ENCODE measurements at places on chromosomes 5 and 9. TPM values are rescaled to one million over a fixed set of nuclear protein-coding genes. Genes with fewer than 3 reads are reported as not detected.

The STPG3 gene
- 0.26 TPM for total RNA-seq

The STC2 gene
- total RNA-seq = 2.6 TPM

The FBXL7 gene
- 20.8 TPM for total RNA-seq

The PCDHGA9 gene
- total RNA-seq = 0.86 TPM

The TBC1D2 gene
- 2.4 TPM for total RNA-seq

The PMPCA gene
- 82.1 TPM for total RNA-seq

The EPB41L4A gene
- total RNA-seq = 10.8 TPM

The LCN12 gene
- total RNA-seq = 0.50 TPM

The CFAP90 gene
- total RNA-seq = 0.84 TPM

The CHSY3 gene
- 0.91 TPM for total RNA-seq

The FAM114A2 gene
- total RNA-seq = 32.4 TPM

The CDKN2A gene
- not detected for total RNA-seq

The MED22 gene
- 69.7 TPM for total RNA-seq

The PDGFRB gene
- total RNA-seq = 15.3 TPM

- DNase-seq = no peak
Measured at GRCh38 chr5:80249901-80250300, 5.9 kb downstream of the SERINC5 start.

GRCh38 chr9:136096505-136097001, 1.5 kb upstream of the NACC2 start:
- no peak for DNase-seq

- no peak for DNase-seq
Measured at GRCh38 chr5:135386096-135386495, 12.9 kb downstream of the MACROH2A1 start.

DNA sequence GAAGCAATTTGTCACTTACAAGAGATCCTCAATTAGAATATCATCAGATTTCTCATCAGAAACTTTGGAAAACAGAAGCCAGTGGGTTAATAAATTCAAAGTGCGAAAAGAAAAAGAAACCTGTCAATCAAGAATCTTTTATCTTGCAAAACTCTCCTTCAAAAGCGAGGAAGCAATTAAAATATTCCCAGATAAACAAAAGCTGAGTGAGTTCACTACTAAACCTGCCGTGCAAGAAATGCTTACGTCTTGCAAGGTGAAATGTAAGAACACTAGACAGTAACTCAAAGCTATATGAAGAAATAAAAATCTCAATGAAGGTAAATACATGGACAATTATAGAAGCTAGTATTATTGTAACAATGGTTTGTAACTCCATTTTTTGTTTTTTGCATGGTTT, 62.8 kb upstream of the IL33 start:
- DNase-seq = no peak

GRCh38 chr9:16542290-16542689, 328.2 kb downstream of the BNC2 start:
- DNase-seq = no peak

DNA sequence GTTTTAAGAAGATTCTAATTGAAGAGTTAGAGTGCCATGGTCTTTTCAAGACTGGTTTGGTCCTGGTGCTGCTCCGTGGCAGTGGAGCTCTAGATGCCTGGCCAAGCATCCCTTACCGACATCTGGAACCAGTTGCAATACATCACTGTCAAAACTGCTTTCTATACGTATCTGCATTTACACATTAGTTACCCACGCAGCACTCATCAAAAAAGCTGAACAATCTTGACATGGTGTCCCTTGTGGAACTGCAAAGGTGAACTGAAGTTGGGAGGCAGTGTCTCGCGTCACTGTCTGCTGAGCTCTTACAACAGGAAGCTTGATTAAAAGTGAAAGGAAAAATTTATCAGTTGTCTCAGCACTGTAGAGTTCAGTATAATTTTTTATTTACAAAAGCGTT, 82.6 kb downstream of the PBX3 start:
- no peak for DNase-seq

DNA sequence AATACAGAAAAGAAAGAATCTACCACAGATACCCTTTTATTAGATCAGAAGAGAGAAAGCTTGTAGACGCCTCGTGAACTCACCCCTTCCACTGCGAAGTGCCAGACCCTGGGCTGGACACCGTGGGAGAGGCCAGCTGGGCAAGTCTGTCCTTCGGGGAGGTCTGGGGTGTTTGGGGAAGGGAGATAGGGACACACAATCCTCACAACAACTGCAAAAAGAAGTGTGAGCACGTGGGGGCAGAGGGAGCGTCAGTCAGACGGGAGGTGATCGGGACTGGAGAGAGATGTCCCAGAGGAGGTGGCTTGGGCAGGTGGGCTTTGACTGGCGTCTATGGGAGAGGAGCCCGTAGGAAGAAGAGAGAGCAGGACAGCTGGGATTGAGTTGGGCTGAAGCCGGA, 27.3 kb upstream of the GRHPR start:
- DNase-seq = no peak

GRCh38 chr9:69145144-69145715, 28.8 kb upstream of the TJP2 start:
- DNase-seq = no peak

DNA sequence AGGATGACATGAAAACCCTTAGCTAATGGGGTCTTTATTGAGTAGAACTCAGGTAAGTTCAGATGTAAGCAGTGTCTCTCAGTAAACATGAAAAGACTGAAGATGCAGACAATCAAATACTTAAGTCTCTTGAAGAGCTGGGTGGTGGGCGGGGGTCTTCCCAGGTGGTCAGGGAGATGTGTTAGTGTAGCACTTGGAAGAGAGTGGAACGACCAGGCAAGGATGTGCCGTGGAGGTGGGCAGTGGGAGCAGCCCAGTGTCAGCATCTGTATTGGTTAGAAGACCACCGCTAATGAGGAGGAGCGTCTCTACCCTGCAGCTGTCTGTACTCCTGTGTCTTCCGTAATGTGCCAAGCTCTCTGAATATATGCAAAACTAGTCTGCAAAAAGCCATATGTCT, 4.4 kb downstream of the S1PR3 start:
- DNase-seq = no peak

- no peak for DNase-seq
Measured at GRCh38 chr9:10875752-10876151, 262.9 kb upstream of the PTPRD start.

DNA sequence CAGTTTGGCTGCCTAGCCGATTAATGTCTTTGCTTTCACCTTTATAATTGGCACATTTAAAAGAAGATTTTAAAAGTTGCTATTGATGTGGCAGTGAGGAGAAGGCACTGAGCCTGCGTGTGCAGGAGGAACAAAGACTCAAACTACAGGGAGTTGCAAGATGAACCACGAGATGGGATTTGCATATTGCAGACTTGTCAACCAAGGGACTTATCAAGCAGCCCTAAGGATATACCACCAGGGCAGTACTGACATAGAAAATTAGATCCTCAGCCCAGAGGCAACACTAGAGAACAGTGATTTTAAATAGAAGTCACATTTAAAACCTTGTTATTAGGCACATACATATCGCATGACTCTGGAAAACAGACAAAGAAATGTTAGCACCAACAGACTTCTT, 342.6 kb downstream of the GLIS3 start:
- no peak for DNase-seq

DNA sequence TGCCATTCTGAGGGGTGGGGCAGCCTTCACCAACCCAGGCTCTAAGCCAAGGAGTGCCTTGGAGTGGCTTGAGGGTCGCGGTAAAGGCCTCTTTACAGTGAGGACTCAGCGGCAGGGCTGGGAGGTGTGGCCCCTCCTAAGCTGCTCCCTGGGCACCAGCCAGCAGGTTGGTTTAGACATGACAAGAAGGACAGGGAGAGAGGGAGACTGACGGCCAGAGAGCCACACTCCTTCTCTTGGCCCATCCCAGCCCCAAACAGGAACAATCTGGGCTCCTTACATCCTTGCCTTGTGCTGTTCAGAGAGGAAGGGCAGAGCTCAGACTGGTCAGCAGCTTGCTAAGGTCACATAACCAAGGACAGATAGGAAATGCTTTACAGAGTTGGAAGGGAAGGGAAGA, 94.5 kb downstream of the LMX1B start:
- no peak for DNase-seq

- DNase-seq = no peak
Measured at GRCh38 chr9:121718501-121718900, 67.1 kb downstream of the DAB2IP start.

GRCh38 chr5:83244516-83244915, 167.2 kb downstream of the XRCC4 start:
- DNase-seq = no peak

DNA sequence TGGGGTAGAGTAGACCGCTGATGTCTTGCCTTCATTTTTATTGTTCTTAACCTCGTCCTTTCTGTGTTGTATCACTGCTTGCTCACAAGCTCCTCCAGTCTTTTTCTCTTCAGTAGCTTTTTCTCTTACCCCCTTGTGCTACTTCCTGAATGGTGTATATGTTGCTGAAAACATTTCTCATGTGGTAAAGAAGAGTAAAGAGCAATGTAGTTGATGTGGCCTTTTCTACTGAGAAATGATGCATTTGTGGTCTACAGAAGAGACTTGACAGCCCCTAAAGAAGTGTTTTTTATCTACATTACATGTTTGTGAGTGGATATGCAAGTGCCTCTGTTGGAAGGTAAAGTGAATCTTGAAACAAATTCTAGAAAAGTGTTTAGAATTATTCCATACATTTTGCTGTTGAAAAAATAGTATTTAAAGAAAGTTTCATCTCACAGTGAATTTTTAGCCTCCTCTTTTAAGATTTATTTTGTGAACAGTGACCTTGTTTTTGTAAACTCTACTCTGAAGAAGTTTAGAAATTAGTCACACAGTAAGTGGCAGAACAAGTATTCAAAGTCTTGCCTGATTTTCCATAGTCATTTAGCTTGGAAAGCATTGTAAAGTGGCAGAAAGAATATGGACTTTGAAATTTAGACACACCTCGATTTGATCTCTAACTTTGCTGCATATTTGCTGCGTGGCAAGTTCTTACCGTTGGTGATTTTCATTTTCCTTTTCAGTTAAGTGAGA, 17.4 kb downstream of the CDC42SE2 start:
- no peak for DNase-seq

DNA sequence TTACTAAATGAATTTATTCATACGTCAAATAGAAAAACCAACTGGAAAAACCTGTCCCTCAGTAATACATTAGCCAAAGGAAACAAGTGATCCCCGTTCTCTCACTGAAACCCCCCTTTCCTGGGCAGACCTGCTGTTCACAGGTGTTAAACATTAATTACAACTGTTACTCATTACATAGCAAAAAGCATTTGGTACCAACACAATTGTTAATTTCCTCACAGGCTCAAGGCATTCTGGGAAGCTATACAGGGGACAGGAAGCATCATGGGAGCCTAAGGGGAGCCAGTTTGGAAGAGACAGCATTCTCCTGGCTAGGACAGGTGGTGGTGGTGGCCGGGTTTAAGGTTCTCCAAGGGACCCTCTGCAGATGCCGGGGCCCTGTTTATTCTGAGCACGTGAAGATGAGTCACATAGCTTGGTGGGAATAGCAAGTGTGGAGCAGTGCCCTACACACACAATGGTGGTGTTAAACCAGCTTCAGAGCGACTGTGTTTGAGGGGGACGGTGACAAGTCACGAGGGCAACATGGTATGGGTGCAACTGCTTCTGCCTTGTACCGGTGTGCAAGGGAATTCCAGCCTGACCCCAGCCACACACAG, 62.6 kb upstream of the SLC25A51 start:
- no peak for DNase-seq

DNA sequence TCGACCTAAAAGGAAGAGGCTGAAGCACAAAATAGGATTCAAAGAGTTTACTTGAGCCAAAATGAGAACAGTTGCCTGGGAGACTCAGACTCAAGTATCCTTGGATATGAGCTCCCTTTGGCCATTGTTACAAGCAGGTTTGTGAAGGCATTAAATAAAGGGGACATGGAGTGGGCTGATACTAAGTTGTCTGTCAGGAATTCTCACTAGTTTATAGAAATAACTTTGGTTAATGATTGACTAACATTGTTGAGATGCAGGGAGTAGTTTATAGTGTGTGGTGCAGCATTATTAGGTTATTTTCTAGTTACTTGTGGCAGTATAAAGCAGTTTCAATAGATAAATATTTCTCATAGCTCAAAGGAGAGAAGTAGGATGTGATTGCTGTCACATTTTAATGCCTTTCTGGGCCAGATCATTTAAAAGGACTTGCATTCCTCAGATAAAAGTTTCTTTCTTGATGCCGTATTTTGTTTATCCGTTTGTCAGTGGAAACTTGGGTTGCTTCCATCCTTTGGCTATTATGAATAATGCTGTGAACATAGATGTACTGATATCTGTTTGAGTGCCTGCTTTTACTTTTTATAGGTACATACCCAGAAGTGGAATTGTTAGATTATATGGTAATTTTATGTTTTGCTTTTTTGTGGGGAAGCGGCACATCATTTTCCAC, 9.1 kb downstream of the AP3S1 start:
- DNase-seq = no peak

DNA sequence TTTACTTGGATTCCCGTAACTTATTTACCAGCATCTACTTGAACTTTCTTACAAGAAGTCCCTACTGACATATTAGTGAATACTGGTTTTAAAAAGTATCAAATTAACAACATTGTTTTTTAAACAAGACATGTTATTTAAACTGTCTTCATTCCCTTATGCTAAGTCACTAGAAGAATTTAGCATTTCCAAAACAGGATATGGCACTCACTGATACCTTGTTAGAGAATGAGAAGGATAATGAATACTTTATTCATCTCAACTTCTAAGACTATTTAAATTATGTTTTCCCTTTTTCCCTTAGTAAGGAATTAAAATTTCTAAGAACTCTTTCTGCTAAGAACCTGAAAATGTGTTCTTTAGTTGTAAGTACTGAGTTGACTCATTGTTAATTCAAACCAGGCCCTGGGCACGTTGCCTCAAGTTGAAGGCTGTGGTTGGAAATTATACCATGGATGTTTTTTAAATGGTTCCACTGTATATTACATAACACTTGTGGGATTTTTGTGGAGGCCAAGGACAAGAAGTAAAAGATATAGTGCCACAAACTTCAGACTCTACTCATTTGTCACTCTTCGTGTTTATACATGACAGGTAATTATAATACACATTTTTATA, 219.0 kb upstream of the EDIL3 start:
- DNase-seq = no peak

GRCh38 chr9:83533296-83533695, 4.9 kb downstream of the FRMD3 start:
- no peak for DNase-seq

GRCh38 chr5:102772273-102772672, 17.2 kb downstream of the PAM start:
- DNase-seq = no peak

DNA sequence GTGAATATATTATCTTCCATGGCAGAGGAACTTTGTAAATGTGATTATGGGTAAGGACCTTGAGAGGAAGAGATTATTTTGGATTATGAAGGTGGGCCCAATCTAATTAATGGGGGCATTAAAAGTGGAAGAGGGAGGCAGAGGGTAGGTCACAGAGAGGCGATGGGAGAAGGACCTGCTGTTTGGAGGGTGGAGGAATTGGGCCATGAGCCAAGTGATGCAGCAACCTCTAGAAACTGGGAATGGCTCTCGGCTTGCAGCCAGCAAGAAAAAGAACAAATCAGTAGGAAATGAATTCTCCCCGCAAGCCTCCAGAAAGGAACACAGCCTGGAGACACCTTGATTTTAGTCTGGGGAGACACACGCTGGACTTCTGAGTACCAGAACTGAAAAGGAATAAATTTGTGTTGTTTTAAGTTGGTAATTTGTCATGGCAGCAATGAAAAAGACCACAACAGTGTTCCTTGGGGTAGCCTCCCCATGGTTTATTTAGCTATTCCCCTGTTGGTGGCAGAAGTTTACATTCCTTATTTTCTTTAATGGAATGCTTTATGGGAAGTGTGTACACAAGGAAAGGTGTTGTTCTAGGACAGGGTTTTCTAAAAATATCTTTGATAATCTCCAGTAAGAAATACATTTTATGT, 103.6 kb downstream of the HSPA4 start:
- DNase-seq = no peak

All from neural crest cell (in vitro differentiated cells).